ENCODE measurements at places on chromosomes 6 and 20. TPM values are rescaled to one million over a fixed set of nuclear protein-coding genes. Genes with fewer than 3 reads are reported as not detected.

The MCUR1 gene
- total RNA-seq, result 11.0 TPM

The KIF25 gene
- not detected for total RNA-seq

The CRISP2 gene
- total RNA-seq, result not detected

The GPRC6A gene
- not detected for total RNA-seq

The METTL24 gene
- total RNA-seq, result 1.2 TPM

The RIMS4 gene
- 1.5 TPM for total RNA-seq

The TAAR1 gene
- total RNA-seq, result not detected

The SLPI gene
- 57.3 TPM for total RNA-seq

The BEND3 gene
- 1.9 TPM for total RNA-seq

The MYLK2 gene
- not detected for total RNA-seq

The C6orf163 gene
- total RNA-seq, result 1.5 TPM

The CEP162 gene
- total RNA-seq, result 5.5 TPM

The PPP1R16B gene
- total RNA-seq, result 0.96 TPM

The TCF21 gene
- 7.5 TPM for total RNA-seq

The LRFN2 gene
- total RNA-seq, result not detected

The GDAP1L1 gene
- total RNA-seq, result 1.2 TPM

The ASCC3 gene
- total RNA-seq, result 18.7 TPM

The PRRC2A gene
- total RNA-seq, result 61.0 TPM

All from right atrium auricular region (tissue), 2 donors.